ENCODE measurements at places on chromosomes 5 and 9. TPM values are rescaled to one million over a fixed set of nuclear protein-coding genes. Genes with fewer than 3 reads are reported as not detected.

DNA sequence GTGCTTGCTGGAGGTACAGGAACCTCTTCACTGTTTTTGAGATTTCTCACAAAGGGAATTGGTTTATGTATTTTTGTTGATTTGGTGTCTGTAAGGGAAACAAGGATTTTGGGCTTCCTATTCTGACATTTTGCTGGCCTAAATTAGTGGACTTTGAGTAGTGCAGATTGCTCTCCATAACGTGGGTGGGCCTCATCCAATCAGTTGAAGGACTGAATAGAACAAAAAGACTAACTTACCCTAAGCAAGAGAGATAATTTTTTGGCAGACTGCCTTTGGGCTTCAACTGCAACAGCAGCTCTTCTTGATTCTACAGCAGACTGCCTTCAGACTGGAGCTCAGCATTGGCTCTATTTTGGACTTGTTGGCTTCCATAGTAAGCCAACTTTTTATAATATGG, 93.2 kb downstream of the MSX2 start:
- no peaks in the 10 kb centered on the region for H3K36me3 ChIP-seq
- no peak for DNase-seq
- H3K27ac ChIP-seq, result no peak overlapping the region
- H3K4me1 ChIP-seq, result no peaks in the 10 kb centered on the region

GRCh38 chr5:171785517-171785916, at the start of gene SMIM23:
Gene SMIM23 (plus strand): TSS chr5:171785817. CDS start chr5:171785872, 55 bp downstream.
- H3K27me3 ChIP-seq, result peaks cover 5% of the 10 kb centered on the region
- H3K27ac ChIP-seq, result no peak within 1 kb of the TSS
- no peaks in the 10 kb centered on the region for H3K4me1 ChIP-seq
- DNase-seq, result no peak
- H3K4me3 ChIP-seq, result no peak within 1 kb of the TSS

DNA sequence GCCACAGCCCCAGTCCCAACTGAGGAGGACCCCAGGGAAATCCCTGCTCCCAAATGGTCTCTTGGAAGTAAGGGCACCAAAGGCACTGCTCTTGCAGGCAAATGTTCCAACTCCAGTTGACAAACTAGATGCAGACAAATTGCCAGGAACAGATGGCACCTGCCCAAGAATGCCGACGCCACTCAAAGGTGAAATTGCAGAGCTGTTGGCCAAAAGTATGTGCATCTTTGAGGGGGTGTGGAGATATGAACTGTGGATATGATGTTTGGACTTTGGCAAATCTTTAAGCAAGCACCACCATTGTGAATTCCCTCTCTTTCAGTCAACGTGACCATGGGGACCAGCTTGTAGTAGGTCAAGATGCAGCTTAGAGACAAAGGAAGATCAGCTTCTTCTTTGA, 12.0 kb upstream of the CPLX2 start:
- H3K36me3 ChIP-seq, result no peaks in the 10 kb centered on the region
- H3K27me3 ChIP-seq, result no peaks in the 10 kb centered on the region
- DNase-seq, result no peak
- H3K4me1 ChIP-seq, result no peaks in the 10 kb centered on the region

- H3K4me1 ChIP-seq, result no peaks in the 10 kb centered on the region
- no peak overlapping the region for H3K27ac ChIP-seq
- no peaks in the 10 kb centered on the region for H3K27me3 ChIP-seq
- no peaks in the 10 kb centered on the region for H3K36me3 ChIP-seq
Observed at GRCh38 chr5:93360436-93361088, 220.5 kb downstream of the NR2F1-AS1 start.

- H3K4me3 ChIP-seq, result no peak overlapping the region
- no peaks in the 10 kb centered on the region for H3K36me3 ChIP-seq
- no peaks in the 10 kb centered on the region for H3K27me3 ChIP-seq
Observed at GRCh38 chr5:143886651-143887638, 75.0 kb downstream of the HMHB1 start.

- H3K27ac ChIP-seq, result no peak overlapping the region
- no peak for DNase-seq
- no peaks in the 10 kb centered on the region for H3K27me3 ChIP-seq
- H3K4me3 ChIP-seq, result no peak overlapping the region
Observed at GRCh38 chr9:71105192-71105591, 16.2 kb downstream of the TRPM3 start.

GRCh38 chr9:109012009-109012875, 1.1 kb downstream of the CTNNAL1 start:
- peak; percentile 54 for DNase-seq
- H3K4me3 ChIP-seq, result peak overlapping the region; percentile 96
- peaks cover 7% of the 10 kb centered on the region for H3K4me1 ChIP-seq
- peak overlapping the region; percentile 96 for H3K27ac ChIP-seq

DNA sequence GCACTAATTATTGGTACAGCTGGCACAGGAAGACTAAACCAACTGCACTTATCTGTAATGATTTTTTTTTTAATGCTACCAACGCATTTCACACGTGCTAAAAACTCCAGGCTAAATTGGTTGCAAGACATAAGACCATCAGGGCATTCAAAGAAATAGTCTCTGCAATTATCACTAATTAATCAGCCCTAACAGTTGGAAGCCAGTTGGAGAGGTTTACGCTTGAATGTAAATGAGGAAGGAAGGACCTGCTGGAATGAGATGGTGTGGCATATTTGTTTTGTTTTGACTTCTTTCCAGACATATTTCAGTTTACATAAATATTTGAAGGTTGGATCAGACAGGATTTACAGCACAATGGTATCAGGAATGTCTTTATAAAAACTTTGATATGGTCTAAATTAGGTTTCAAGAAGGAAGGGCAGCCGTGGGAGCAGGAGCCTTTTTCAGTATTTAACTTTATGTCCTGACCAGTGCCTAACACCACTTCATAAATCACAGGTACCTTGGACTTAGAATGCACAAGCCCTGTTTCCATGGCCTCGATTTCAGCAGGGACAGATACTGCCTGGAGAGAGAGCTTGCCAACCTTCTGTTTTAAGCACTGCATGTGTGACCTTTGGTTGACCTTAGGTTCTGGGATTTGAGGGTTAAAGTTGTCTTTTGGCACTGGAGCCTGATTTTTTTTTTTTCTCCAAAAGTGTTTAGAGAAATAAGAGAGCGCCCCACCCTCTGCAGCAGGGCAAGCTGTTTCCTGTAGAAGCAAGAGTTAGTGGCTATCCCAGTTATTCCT, 199.8 kb upstream of the MAP3K1 start:
- no peaks in the 10 kb centered on the region for H3K27me3 ChIP-seq
- peaks cover 12% of the 10 kb centered on the region for H3K4me1 ChIP-seq
- no peaks in the 10 kb centered on the region for H3K36me3 ChIP-seq
- no peak for DNase-seq
- H3K27ac ChIP-seq, result no peak overlapping the region

GRCh38 chr5:44935262-44935661, 126.5 kb downstream of the MRPS30 start:
- no peaks in the 10 kb centered on the region for H3K27me3 ChIP-seq
- H3K4me3 ChIP-seq, result no peak overlapping the region
- H3K27ac ChIP-seq, result no peak overlapping the region
- H3K4me1 ChIP-seq, result no peaks in the 10 kb centered on the region

EPB41L4A gene
- 12.1 TPM for total RNA-seq

Data from transverse colon (tissue), 4 donors.